ENCODE measurements at places on chromosomes 1 and 21.

GRCh38 chr1:117669572-117669971, 63.7 kb downstream of the TENT5C start:
- DNase-seq = no peak

GRCh38 chr1:107680579-107680985, 284.4 kb downstream of the VAV3 start:
- DNase-seq = no peak

DNA sequence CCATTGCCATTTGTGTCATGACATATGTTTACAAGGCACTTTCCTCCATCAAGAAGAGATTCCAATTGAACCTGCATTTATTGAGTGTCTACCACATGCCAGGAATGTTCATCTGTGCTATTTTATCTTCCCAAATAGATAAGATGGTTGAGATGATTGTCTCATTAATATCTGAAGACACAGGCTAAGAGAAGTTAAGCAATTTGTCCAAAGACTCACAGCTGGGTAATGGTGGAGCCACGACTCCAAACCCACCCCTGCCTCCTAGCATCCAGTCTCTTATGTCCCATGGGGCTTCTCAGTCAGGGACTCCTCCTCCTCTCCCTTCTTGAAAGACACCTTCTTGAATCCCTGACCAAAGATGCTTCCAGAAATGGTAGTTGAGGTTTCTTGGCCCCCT, 68.1 kb downstream of the STUM start:
- no peak for DNase-seq

GRCh38 chr1:203282720-203283542, 22.4 kb upstream of the BTG2 start:
- no peak for DNase-seq

- DNase-seq = no peak
These were observed 16.5 kb downstream of the RGL1 start for GRCh38 chr1:183821309-183821888.

GRCh38 chr1:235708390-235708962, 58.9 kb upstream of the GNG4 start:
- DNase-seq = no peak

GRCh38 chr1:234163267-234163919, 209.9 kb upstream of the COA6 start:
- DNase-seq = no peak

DNA sequence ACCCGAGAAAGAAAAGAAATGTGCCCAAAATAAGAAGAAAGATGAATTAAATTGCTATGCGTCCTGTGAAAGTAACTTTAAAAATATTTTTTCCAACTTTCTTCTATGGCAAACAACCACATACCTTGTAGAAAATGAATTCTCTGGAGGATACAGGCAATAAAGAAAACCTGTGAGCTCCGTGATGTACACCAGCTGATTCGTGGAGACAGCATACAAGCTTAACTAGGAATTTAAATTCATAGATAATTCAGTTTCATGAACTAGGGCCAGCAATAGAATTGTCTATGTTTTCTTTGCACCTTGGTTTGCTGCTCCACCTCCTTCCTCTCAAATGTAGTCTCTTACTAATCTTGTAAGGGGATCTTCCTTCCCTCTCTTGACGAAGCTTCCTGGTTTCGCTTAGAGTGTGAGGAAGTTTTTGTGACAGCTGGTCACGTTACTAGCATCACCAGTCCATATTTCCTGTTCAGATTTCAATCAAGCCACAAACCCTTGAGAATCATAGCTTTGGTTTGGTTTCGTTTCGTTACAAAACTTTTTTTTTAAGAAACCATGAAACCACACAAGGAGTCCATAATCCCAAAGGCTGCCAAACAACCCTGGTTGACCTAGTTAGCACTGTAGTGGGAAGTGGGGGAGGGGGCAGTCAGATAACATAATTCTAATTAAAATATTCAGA, 35.8 kb downstream of the GREM2 start:
- no peak for DNase-seq

GRCh38 chr1:37147392-37147831, 113.1 kb upstream of the GRIK3 start:
- DNase-seq = no peak

- no peak for DNase-seq
These were observed 2.6 kb upstream of the TMEM240 start for GRCh38 chr1:1542766-1543705.

DNA sequence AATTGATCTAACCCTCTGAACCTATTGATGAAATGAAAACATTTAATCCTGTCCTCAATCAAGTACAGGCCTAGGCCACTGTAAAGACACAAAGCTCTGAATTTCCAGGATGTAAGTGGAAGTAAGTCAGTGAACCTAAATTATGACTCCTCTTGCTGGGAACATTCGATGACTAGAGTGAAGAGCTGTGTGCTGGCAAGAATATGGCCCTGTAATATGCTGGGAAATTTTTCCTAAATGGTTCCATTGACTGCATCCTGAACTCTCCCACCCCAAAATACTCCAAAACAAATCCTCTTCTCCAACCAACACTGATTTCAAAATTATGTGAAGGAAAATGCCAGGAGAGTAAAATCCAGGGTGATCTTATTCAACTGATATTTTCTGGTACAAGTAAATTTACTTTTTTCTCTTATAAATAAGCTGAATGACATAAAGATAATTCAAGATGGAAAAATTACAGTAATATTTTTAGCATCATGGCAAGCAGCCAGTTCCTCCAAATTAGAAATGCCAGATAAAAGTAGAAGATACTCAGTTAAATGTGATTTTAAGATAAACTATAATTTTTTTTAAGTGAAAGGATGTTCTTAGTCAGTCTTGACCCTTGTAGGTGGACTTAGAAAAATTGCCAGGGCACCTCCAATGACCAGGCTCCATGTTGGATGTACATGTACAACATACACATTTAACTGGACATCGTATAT, 269.4 kb downstream of the PTGER3 start:
- DNase-seq = no peak

GRCh38 chr1:17675744-17676143, 79.4 kb upstream of the ACTL8 start:
- DNase-seq = no peak

DNA sequence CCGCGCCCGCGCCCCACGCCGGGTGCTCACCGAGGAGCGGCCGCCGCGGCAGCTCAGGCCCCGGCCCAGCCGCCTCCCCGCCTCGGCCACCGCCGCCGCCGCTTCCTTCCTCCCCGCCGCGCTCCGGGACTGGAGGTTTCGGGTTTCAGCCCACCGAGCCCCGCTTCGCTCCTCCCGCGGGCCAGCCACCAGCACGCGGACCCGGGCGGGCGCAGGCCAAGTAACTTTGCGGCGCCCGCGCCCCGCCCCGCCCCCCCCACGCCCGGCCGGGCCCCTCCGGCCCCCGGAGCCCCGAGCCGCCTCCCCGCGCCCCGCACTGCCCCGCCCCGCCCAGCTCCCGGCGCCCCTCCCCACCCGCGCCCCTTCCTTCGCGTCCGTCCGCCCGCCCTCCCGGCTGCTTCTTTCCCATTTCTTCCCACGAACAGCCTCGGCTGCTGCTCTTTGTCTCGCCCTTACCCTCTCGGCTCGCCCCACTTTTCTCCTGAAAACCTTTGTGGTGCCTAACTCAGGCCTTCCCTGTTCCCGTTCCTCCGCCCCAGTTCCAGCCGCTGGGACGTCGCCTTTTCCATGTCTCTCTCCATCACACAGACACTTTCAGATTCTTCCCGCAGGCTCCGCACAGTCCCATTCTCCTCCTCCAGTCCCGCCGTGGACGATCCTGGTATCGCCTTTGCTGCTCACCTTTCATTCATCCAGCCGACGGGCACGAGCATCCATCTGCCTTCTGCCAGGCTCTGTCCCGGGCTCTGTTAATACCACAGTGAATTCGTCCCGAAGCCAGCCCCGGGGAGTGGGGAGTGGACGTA, at the start of gene GPR161:
Gene GPR161 (minus strand): TSS at position 222 of the 806 bp plus-strand sequence. CDS start 32,080 bp downstream, outside the sequence.
- DNase-seq = peak; percentile 69

- DNase-seq = no peak
These were observed 5.4 kb upstream of the PAFAH2 start for GRCh38 chr1:26003262-26003661.

GRCh38 chr1:100882698-100883097, 11.9 kb downstream of the EXTL2 start:
- DNase-seq = no peak

DNA sequence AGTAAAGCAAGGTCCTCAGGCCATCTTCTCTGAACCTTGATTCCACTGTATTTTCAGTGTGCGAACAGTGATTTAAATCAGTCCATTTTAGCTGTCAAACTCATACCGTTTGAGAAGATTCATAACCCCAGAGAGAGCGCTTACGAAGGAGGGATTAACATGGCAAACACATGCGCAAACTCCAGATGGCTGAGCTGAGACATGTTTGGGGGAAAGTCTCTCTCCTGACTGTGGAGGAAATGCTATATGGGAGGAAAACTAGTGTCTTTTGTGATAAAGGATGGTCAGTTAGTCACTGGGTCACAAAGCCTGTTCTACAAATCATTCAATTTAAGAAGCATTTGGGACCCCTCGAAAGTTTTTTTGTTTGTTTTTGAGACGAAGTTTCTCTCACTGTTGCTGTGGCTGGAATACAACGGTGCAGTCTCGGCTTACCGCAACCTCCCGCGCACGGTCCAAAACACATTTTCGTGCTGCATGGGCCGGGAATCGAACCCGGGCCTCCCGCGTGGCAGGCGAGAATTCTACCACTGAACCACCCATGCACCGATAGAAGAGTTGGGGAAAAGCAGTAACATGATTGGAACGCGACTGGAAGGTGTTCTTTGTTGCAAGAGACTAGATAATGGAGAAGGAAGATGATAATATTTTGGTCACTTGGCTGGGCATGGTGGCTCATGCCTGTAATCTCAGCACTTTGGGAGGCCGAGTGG, 58.4 kb upstream of the CXADR start:
- DNase-seq = peak; percentile 20

DNA sequence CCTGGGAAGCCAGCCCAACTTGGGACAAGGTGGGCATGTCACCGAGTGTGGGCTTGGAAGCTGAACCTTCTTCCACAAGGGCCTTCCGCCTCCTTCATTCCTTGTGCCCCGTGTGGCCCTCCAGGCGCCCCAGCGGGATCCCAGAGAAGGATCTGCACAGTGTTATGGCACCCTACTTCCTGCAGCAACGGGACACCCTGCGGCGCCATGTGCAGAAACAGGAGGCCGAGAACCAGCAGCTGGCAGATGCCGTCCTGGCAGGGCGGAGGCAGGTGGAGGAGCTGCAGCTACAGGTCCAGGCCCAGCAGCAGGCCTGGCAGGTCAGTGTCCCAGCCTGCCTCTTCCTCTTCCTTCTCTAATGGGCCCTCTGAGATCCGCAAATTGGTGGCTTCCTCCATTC, 5.8 kb upstream of the BGLAP start:
- DNase-seq = no peak

GRCh38 chr1:59076612-59077011, 220.3 kb upstream of the FGGY start:
- DNase-seq = no peak

DNA sequence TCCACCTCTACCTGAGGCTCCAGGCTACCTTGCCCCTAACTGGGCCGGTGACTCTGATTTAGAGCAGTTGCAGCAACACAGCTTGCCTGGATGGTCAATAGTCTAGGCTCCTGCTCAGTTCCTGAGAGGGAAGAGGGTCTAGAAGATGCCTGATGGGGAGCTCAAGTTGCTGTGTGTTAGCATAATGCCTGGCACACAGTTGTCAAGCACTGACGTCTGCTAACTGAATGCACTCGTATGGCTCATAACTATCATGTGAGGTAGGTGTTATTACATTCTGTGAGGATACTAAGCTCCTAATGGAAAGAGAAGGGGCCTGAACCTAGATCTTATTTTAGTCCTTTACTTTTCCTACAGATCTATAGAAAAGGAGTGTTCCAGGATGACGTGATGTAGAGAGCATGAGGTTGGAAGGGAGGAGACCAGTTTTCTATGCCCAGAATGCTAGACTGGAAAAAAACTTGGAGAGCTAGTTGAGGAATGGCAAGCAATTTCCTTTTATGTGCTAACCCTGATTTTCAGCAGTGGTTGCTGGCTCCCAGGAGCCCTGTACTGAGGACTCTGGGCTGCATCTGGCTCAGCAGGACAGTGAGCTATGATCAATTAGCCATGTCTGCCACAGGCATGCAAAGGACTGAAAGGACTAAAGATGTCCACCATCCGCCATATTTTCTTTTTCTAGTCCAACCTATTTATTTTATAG, 30.0 kb downstream of the FAM78B start:
- DNase-seq = no peak

GRCh38 chr1:44851308-44851707, 8.3 kb upstream of the PTCH2 start:
- DNase-seq = no peak

GRCh38 chr1:177969825-177970371, at the start of gene SEC16B:
SEC16B (minus strand) TSS chr1:177970058; CDS start chr1:177967981, 2,077 bp downstream.
- DNase-seq = no peak

DNA sequence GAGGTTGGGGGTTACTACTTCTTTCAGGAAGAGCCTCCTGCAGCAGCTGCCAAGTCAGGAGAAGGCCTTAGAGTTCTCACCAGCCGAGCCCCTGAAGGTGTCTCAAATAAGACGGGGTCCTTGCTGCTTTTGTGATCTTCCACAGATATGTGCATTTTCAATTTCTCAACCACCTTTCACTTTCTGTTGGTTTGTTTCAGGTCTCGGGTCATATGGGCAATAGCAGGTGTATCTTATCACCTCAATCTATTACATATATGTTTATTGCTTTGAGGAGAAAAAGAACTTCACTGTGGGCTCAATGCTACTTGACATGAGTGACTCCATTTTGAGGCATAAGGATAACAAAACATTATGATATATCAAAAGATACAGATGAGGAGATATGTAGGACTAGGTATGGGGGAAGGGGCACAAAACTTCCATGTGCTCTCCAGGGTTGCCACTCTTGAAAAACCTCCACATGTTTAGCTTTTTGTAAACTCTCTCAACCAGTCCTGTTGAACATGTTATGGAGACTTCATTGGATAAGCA, 1171.4 kb upstream of the ADGRL2 start:
- DNase-seq = no peak

GRCh38 chr1:68723791-68724190, 226.9 kb upstream of the DEPDC1 start:
- no peak for DNase-seq

DNA sequence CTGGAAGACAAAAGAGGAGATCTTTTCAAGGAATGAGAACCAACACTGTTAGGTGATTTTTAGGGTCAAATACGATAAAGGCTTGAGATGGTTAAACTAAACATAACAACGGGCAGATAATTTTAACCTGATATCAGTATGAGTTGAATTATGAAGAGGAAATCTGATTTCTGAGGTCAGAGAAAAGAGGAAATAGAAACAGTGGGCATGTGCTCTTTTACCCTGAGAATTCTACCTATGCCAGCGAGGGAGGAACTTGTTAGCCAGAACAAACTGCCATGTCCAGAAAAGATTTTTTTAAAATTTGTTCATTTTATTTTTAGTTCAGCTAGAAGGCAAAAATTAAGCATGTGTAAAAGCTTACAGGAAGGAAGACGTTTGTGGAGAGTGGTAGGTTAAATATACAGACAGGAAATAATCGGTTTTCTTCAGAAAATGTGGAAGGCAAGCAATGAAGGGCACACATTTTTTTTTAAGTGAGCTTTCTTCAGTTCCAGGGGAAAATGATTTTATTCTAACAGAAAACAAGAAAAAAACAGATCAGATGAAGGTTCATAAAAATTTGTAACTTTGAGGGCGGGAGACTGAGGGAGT, 1745.3 kb downstream of the MRPL39 start:
- DNase-seq = no peak
